Right renal cortex interstitium (tissue), 3 donors: ENCODE measurements at places on chromosomes 13 and 19. TPM values are rescaled to one million over a fixed set of nuclear protein-coding genes. Genes with fewer than 3 reads are reported as not detected.

Gene TRAPPC5
- 49.0 TPM for polyA plus RNA-seq

Gene ZNF256
- polyA plus RNA-seq, result 8.7 TPM

Gene NACC1
- 18.3 TPM for polyA plus RNA-seq

GRCh38 chr13:86098511-86098910 is 299.3 kb upstream of the SLITRK6 start:
- DNase-seq, result no peak

DNA sequence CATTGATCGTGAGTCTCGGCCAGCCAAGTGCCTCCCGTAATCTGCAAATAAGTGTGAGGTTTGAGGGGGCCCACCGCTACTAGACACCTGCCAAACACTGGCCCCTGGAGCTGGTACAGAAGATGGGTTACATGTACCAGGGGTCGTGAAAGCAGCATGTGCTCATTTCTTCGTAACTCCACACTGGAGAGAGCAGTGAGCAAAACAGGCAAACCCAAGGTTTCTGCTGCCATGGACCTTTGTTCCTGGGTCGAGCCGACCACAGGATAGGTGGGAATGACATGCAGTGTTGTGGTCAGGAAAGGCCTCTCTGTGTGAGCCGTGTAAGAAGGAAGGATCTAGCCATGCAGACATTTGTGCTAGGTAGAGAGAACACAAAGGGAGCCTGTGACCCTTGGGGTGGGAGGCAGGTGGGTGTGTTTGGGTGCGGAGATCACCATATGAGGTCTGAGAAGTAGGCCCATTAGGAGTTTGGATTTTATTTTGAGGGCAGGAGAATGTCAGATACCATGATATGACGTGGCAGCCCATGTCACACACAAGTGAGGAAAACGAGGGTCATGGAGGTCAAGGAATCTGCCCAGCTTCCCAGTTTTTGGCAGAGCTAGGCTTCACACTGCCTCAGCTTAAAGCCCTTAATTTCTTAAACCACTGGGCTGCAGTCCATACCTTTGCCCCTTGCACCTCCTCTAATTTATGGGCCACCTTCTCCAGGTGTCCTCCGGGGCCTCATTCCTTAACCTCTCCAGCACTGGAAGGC is 919 bp downstream of the GTF3A start:
- DNase-seq, result no peak

- no peak for DNase-seq
These were observed 1.6 kb downstream of the DACT3 start for GRCh38 chr19:46659151-46660007.

DNA sequence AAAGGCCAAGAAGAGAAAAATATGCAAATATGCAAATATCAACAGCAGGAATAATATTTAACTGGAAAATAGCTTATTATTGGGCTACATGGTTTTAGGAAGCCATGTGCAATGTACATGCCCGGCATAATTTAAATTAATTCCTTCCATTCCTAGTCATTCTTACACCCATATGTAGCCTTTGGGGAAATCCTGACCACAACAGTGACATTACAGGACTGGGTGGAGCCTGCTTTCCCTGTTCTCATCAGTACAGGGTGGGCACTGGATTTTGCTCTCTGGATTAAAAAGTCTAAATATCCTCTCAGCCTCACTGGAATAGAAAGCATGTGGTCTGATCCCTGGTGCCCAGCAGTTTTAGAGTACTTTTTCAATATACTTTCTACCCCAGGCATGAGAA is 198.2 kb downstream of the DNAJC15 start:
- no peak for DNase-seq

GRCh38 chr13:60944863-60945262 is 470.8 kb downstream of the PCDH20 start:
- DNase-seq, result no peak

GRCh38 chr13:101455863-101456262 is 3.4 kb downstream of the ITGBL1 start:
- DNase-seq, result no peak

DNA sequence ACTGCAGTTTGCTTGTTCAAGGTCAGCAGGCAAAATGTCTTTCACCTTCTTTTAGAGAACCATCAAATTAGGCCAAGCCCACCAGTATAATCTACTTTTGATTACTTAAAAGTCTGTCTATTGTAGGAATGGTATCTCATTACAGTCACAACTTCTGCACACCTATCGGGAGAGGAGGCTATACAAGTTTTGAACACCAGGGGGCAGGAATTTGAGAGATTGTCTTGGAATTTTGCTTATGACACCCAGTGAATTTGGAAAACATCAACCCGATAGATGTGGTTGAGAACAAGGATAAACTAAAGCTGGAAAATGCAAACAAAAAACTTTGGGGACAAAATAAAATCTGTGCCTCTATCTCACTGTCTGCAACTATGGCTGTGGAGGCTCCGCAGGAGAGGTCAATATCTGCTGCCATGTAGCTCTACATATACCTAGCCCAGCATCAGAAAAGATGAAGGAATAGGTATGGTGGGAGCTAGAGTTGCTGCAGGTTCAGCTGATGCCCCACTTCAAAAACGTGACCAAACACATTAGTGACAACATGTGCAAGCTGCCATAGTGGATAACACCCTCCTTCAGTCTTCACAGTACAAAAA is 1299.2 kb upstream of the SPRY2 start:
- no peak for DNase-seq

GRCh38 chr13:91745967-91746366 is 347.5 kb downstream of the GPC5 start:
- no peak for DNase-seq

DNA sequence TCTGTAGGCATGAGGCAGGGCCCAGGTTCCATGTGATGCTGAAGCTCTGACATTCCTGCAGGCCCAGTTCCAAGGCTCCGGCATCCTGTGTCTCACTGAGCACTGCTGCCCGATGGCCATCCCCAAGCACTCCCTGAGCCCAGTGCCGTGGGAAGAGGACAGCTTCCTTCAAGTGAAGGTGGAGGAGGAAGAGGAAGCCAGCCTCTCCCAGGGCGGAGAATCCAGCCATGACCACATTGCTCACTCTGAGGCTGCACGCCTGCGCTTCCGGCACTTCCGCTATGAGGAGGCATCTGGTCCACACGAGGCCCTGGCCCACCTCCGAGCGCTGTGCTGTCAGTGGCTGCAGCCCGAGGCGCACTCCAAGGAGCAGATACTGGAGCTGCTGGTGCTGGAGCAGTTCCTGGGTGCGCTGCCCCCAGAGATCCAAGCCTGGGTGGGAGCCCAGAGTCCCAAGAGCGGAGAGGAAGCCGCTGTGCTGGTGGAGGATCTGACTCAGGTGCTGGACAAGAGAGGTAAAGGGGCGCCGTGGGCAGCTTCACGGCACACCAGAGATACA is 8.0 kb downstream of the ZSCAN22 start:
- no peak for DNase-seq

GRCh38 chr19:47323872-47324271 is 8.1 kb upstream of the C5AR2 start:
- no peak for DNase-seq

DNA sequence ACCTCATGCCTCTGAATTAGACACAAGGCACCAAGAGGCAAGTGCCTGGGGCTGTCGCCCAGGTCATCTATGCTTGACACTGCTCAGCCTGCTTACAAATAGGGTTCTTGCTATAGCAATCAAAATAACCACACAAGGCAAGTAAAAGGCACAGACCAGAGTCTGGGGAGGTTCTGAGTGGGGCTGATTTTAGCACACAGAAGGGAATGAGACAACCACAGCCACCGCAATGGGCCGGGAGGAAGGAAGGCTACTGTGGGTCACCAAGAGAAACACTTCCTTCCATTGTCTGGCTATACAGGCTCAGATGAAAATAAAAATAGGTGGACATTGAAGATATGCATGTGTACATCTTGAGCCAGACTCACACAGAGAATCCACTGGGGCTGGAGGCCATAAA is 159.1 kb downstream of the DLEU7 start:
- DNase-seq, result no peak

DNA sequence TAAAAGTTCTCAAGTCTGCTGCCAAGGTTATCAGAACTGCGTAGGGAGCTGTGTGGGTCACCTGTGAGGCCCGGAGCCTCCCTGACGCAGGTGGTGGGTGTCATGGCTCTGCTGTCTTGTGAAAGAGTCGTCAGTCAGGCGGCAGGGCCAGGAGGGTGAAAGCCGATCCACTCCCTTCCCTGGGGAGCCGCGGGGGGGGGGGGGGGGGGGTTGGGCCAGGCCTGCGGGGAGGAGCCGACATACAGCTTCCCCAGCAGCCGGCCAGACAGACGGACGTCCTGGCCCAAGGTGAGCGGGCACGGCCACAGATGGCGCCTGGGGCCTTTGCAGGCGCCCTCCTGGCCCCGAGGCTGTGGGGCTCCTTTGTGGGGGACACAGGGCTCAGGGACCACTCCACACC is 12.4 kb downstream of the SBNO2 start:
- DNase-seq, result no peak
